ENCODE measurements at places on chromosomes 1 and 21.

DNA sequence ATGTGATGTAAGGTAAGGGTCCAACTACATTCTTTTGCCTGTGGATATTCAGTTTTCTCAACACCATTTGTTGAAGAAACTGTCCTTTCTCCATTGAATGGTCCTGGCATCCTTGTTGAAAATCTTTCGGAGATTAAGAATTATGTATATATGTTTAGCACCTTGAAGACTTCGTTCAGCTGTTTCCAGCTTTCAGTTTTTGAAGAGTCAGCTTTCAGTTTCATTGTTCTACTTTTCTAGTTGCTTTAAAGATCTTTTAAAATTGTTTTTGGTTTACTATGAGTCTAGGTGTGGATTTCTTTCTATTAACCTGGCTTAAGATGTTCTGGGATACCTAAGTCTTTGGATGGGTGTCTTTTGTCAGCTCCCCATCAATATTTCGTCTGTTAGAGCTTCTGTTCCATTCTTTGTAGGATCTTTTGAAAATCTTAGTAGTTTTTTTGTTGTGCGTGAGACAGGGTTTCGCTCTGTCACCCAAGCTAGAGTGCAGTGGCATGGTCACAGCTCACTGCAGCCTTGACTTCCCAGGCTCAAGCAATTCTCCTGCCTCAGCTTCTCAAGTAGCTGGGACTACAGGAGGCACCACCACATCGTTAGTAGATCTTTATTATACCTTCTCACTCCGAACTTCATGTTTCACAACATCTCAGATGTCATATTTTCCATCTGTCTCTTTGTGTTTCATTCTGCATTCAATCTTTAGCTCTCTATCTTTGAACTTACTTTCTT, 353.5 kb upstream of the B3GALT2 start:
- DNase-seq, result no peak

DNA sequence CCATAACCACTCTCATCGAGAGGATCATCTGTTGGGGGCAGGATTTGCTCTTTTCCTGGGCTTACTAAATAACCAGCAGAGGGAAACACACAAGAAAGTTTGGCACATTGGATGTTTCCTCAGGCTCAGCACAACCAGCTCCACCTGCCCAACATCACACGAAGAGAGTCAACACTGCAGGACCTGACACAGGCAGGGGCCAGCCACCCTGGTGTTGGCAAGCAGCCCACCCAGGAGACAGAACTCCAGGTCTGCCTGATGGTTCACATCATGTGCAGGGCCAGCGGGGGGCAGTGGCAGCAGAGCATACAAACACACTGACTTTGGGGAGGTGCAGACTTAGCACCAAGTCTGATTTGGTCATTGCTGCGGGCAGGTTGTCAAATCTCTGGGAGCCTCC, 182.3 kb upstream of the GALNT2 start:
- peak; percentile 12 for DNase-seq

DNA sequence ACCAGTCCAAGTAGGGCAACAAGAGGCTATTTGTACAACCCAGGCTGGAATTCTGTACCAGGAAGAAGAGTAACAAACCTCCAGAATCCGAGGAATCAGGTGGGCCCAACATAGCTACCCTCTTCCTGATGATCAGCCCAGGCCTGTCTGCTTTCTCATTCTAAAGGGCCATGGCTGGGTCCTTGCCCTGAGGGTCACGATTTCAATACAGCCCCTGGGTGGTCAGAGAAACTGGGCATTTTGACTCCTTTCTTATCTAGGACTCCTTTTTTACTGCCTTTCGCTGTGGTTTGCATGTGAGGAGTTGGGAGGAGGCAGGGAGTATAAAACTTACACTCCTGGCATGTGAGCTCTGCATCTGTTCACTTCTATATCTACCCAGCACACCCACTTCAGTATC, 164.9 kb upstream of the COA6 start:
- DNase-seq, result no peak

DNA sequence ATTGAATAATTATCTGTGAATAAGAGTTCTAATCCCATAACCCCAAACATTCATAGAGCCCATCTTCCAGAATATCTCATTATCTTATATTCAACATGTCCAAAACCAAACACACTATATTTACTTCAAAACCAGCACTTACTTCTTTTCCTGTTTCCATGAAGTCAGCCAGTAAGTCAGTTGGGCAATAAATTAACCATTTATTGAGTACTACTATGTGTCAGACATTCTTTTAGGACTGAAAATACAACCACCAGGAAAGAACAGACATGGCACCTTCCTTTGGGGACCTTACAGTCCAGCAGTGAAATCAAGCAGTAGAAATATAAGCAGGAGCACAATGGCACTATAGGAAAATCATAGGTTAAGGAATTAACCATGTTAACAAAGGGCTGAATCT, 8.8 kb downstream of the AK5 start:
- no peak for DNase-seq

DNA sequence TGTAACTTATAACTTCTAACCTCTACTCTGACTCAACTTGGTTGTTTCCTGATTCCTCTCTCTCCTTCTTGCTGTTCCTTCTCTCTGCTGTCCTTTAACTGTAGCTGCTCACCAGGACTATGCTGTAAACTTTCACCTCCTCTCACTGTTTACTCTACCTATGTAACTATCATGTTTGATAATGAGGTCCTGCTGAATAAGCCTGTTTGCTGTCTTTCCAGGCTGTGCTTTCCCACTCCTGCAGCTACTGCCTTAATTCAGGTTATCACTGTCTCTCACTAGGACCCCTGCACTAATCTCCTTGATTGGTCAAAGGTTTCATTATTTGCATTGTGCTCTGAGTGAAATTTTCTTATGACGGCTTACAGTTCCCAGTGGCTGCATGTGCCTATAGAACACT, 633.9 kb upstream of the PTBP2 start:
- no peak for DNase-seq

DNA sequence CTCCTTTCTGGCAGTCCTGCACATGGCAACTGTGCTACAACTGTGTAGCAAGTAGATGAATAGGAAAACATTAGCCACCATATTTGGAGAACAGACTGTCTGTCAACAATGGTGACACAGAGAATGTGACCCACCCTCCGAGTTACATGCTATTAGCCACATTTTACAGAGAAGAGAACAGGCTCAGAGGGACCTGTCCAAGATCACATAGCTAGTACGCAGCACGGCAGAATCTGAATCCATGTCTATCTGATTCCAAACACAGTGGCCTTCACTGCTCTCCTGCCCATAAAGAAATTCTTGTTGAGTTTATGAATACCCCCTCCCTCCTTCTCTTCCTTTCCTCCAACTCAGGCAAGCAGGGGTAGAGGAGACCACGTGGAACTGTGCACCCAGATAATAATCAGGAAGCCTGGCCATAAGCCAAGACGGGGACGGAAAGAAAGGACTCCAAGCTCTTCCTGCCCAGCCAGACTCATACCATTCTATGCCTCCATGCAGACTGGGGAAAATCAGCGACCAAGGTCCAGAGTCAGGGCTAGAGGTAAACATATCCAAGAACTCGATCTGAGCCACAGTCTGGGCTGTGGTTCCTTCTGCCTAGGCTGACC, 78.8 kb downstream of the TRABD2B start:
- no peak for DNase-seq

GRCh38 chr1:24535021-24535424, 20.9 kb upstream of the NCMAP start:
- no peak for DNase-seq

GRCh38 chr1:7989762-7990428, 28.4 kb downstream of the PARK7 start:
- no peak for DNase-seq

DNA sequence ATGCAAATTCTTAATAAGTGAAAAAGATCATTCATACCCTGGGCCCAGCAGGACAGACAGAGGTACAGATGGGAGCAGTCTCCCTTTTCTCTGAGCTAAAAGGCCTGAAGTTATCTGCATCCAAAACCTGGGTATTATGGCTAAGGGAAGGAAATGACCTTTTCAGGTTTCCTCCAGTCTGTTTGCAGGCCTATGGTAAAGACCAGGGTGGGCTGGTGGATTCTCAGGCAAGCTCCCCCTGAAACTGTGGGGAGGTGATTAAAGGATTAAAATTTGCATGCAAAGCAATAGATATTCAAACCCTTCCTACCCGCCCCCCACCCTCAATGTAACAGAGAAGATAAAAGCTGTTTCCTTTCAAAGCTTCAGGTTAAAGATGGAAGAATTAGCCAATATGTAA, 471.8 kb upstream of the RUNX1 start:
- no peak for DNase-seq

GRCh38 chr1:167635156-167635648, 5.2 kb downstream of the RCSD1 start:
- no peak for DNase-seq

GRCh38 chr1:114490274-114490693, 20.7 kb downstream of the TRIM33 start:
- DNase-seq, result no peak

DNA sequence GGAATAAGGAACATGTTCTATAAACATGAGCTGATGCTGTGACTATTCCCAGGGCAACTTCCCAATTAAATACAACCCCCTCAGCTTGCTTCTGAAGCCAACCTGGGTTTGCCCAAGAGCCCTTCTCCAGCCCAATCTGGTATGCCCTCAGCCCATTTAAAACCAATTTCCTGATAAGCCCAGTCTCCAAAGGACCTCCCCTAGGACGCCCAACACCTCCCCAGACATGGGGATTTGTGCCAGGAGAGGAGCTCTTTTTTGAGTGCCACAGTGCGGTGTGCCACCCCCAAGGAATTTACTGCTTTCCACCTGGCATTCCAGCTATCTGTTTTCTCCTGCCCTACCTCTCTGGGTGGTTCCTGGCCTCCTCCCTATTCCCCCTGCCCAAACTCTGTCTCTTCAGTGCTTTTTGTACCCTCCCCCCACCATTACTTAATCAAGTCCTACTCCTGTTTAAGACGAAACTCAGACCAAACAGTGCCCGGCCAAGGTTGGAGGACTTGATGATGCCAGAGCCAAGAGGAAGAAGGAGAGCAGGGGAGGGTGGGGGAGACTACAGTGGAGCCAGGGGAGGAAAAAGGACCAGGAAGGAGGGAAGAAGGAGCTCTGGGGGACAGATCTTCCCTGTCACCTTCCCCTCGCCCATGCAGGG, 11.4 kb upstream of the EFNA1 start:
- no peak for DNase-seq

- no peak for DNase-seq
Measured at GRCh38 chr1:222084996-222085395, 343.1 kb upstream of the DUSP10 start.

DNA sequence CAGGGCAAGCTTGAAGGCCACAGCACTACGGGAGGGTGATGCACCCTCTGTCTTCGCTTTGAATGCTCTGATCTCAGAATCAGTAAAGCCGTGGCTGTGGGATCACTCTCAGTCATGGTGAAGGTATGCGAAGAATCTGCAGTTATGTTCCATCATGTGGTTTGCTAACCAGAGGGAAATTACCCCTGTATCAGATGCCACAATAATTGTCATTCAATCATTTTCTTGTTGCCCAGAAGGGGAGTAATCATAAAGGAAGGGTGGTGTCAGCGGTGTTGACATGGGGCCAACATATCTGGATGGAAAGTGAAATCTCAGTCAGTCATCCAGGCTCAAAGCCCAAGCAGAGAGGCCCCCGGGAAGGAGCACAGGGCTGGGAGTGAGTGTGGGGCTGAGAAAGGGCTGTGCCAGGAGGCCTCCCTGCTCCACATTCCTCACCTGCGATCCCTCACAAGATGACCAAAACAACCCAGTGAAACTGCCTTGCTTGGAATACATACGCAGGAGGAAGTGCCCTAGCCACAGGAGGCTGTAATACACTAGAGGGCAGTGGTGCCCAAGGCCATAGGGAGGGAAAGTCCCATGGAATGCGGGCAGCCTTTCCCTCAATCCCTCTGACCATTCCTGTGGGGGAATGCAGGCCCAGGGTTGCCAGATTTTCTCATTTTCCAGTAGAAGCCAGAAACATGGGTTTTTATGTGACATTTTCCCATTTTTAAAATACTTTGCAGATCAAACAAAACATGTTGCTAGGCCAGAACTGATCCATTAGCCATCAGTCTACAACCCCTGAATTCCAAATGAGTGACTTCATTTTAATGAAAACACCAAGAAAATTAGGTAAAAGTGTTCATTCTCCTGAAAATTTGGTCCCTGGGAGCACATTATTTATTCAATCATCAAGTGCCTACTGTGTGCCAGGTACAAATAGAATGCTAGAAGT, 95.7 kb upstream of the VANGL1 start:
- DNase-seq, result peak; percentile 73

GRCh38 chr1:175933801-175934200, 190.4 kb upstream of the TNR start:
- no peak for DNase-seq

All from Calu3 (cell line).